HFFc6 (cell line): ENCODE measurements at places on chromosomes 7 and 10. TPM values are rescaled to one million over a fixed set of nuclear protein-coding genes. Genes with fewer than 3 reads are reported as not detected.

GRCh38 chr7:51090411-51090810, 226.2 kb downstream of the COBL start:
- DNase-seq: no peak

The SFXN2 gene
- total RNA-seq: 3.2 to 3.9 TPM (median 3.2 TPM) in 3 replicates

The FAM185A gene
- total RNA-seq: 4.2 to 6.6 TPM (median 4.4 TPM) in 3 replicates

The FAM25G gene
- not detected in 3 replicates for total RNA-seq

The EFCAB10 gene
- not detected in 3 replicates for total RNA-seq

The WEE2 gene
- total RNA-seq: not detected in 3 replicates

- DNase-seq: no peak
Measured at GRCh38 chr10:18240185-18240882, 100.1 kb downstream of the CACNB2 start.

GRCh38 chr10:15558136-15558535, 161.6 kb downstream of the ITGA8 start:
- peak; percentile 64 for DNase-seq

DNA sequence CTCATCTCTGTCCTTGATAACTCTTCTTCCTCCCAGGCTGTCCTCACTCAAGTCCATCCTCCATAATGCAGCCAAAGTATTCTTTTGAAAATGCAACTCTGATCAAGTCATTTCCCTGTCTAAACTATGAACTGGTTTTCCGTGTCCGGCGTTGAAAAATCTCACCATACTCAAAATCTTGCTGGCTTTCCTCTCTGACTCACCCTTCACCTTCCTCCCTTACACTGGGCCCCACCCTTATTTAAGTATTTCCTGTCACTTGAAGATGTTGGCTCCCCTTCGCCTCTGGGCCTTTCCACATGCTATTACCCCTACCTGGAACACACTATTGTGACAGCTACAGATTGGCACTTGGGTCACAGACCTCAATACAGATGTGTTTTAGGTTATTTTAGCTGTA, 515.6 kb downstream of the INHBA start:
- DNase-seq: no peak
